Effector memory CD8-positive, alpha-beta T cell (primary cell): ENCODE measurements at places on chromosomes 7 and 10.

DNA sequence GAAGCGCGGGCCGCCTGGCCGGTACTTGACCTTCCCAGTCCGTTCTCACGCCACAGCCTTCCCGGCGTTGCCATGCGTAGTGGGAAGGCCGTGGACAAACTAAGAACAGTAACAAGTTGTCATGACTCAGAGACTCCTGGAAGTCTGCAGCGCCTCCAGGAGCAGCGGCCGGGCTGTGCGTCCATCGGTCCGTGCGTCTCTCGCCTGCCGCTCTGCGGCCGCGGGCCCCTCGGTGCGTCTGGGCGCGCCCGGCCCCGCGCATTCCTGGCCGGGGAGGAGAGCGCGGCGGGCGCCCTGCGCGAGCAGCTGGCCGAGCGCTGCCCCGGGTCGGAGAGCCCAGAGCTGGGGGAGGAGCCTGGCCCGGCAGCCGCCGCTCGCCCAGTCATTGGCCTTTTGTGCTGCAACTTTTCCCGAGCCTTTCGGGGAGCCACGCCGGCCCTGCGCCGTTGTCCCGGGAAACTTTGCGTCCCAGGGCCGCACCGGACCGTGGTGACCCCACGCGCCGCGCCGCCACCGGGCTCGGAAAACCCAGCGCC lies 123.7 kb downstream of the TACC2 start:
- DNase-seq: no peak

- no peak for DNase-seq
Measured at GRCh38 chr7:140610204-140611165, 30.1 kb downstream of the DENND2A start.

GRCh38 chr10:17951868-17952371 lies at the start of gene SLC39A12:
TSS of gene SLC39A12 (plus strand) at chr10:17951918. CDS start at chr10:17953277, 1,359 bp downstream.
- DNase-seq: no peak

DNA sequence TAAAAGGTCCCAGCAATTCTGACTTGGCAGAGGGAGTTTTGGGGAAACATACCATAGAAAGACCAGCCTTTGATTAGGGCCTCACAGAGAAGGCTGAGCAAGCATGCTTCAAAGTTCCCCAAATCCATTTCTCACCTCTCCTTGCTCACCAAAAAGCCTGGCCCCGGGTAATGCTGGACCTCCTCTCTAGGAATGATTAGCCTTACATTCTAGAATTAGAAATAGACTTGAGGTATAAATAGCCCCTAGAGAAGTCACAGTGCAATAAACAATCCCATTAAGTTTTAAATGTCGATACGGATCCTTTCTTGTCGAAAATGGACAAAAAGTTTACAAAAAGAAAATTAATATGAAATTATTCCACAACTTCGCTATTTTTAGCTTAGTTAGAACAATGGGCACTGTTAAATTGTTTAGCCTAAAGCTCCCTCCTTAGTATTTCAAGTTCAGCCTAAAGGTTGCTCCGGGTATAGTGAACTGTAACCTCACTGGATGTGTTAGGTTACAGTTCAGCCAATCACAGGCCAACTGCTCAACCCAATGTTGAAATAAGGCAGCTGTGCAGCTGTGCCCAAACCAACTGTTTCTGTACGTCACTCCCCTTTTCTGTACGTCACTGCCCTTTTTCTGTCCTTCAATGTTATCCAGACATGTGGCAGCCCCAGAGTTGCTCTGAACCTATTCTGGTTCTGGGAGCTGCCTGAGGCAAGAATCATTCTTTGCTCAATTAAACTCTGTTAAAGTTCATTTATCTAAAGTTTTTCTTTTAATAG lies 7.9 kb upstream of the GSDME start:
- DNase-seq: no peak

DNA sequence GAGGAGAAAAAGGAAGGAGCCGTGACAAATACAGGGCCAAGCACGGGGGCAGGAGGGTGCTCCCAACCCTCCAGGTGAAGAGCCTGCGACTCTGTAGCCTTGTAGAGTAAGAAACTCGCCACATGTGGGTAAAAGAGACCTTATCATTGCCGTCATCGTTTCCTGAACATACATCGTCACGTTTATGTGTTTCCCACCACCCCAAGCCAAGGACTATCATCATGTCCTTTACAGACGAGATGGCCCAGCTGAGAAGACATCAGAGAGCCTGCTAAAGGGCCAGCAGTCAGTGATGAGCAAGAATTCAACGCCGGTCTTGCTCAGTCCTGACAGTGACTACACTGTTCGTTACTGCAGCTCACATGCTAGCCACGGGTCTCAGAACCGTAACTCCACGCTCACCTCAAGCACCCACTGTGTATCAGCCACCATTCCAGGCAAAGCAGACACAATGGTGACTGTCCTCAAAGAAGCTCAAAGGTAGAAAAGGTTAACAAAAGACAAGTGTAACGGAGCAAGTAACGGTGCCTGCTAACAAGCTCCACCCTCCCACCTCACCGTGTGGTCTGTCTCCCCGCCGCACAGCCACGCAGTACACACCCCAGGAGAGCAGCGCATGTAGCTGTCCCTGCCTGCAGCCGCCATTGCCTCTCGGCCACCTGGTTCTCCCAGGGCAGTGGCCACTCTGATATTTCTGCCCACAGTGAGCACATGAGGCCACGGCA lies 147.8 kb downstream of the MAD1L1 start:
- no peak for DNase-seq

GRCh38 chr10:19209319-19209718 lies 160.7 kb downstream of the MALRD1 start:
- no peak for DNase-seq

GRCh38 chr7:54879776-54880175 lies 120.8 kb upstream of the SEC61G start:
- DNase-seq: no peak

- no peak for DNase-seq
Measured at GRCh38 chr7:151242159-151243044, 6.1 kb downstream of the SMARCD3 start.

DNA sequence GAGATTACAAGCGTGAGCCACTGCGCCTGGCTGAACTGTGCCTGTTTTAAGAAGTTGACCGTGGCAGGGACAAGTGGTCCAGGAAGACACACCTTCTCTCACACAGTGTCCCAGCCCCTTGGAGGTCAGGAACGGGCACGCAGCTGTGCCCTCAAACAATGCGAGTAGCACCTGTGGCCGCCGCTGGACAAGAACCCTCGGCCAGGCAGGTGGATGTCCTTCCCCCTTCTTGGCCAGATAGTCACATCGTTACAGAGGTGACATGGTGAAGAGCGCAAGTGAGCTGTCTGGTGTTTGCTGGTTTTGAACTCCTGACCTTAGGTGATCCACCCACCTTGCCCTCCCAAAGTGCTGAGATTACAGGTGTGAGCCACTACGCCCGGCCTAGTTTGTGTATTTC lies 8.8 kb downstream of the ZFAND2A start:
- no peak for DNase-seq

DNA sequence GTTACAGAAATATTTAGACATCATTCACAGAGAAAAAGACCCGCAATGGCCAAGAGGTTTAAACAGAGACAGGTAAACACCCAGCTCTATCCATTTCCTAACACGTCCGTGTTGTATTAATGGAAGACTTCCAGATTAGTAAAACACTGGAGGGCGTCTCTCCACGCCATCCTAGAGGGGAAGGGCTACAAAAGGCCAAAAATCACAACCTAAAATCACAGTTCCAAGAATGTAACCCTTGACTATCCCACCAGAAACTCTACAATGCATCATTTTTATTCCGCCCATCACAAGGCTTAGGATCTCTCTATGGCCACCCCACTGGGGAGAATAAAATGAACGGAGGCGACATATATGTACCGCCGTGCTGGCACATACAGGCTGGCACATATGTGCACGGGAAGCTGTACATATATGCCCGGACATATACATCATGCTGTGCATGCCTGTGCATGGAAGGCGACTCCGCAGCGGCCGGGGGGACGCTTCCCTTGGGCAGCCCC lies 734 bp downstream of the PCLO start:
- no peak for DNase-seq

DNA sequence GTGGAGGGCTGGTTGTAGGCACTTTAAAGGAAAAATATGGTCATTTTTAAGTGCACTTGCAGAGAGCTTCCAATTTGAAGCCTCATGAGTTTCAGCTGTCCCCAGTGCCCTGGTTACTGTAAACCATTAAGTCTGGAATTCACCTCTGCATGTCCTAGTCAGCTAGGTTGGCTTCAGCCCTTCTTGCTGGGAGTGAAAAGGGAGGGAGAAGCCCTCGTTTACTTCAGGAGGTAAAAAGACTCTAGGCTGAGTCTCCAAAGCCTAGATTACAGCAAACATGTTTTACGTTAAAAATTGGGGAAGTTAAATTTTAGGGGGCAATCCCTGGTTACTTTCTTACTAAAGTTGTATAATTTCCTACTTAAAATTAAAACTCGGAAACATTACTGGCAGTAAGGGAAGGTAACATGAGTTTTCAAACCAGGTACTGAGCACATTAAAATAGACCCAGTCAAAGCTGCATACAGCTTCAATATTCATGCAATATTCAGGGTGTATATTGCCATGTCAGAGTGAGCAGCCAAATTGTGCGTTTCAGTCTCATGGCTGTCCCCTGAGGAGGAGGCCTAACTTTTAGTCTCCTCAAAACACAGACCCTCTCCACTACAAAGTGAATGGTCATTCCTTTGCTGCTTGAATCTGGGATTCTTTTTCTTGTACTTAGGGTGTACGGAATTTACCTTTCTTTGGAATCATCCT lies 156.7 kb downstream of the PRKG1 start:
- DNase-seq: no peak

DNA sequence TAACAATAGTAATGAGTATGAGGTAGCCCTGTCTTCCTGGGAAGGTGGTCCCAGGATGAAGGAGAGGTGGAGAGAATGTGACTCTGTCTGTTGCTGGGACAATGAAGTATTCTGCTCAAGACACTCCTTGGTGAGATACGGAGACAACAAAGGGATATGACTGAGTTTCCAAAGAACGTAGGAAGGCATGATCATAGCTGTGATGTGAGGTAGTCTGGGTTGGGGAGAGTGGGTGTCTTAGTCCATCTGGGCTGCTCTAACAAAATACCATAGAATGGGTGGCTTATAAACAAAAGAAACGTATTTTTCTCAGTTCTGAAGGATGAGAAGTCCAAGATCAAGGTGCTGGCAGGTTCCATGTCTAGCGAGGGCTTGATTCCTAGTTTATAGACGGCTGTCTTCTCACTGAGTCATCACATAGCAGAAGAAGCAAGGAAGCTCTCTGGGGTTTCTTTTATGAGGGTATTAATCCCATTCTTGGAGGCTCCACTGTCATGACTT lies 84.9 kb upstream of the RHOBTB1 start:
- DNase-seq: no peak

- DNase-seq: no peak
Measured at GRCh38 chr10:106740-107139, 28.5 kb upstream of the ZMYND11 start.

DNA sequence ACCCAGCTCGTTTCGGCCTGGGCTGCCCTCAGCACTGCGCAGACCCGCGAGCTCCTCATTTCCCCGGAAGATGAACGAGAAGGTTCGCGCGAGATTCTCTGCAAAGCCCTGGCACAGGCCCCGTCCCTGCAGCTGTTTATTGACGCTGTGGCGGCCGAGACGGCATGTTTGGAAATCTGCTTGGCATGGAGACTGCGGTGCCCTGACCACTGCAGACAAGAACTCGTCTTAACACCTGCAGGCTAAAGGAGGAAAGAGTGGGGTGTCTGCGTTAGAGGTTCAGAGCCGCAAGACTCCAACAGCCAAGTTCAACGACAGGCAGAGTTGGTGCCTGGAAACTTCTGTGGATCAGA lies 125.6 kb downstream of the DNAJB6 start:
- no peak for DNase-seq

DNA sequence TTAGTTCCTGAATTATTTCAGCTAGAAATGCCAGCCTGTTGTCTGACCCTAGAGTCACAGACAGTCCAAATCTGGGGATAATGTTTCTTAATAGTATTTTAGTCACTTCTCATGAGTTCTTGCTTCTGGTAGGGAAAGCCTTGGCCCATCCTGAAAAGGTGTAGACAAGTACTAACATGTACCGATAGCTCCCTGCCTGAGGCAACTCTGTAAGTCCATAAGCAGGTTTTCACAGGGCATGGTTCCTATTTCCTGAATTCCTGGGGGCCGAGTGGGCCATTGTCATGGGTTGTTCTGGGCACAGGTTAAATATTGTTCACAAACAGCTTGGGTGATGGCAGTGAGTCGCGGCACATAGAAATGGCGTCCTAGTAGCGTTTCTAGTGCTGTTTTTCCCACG lies 3.1 kb upstream of the ZNF117 start:
- DNase-seq: no peak

DNA sequence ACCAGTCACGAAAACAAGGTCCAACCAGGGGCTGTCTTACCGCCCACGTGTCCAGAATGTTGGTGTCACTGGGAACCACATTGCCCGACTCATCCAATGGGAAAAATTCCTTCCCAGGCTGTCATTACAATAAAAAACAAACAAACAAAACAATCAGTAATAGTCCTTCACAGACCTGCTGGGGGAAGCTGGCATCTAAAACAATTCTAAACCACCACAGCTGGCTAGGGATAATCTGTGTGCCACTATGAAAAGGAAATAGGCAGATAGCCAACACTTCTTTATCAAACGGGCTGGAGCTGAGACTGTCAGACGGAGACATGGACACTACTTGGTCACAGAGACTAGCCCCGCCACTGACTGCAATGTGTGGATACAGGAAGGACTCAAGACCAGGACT lies 9.2 kb downstream of the AKR1B1 start:
- DNase-seq: no peak

GRCh38 chr7:152677808-152678670 lies 2.1 kb upstream of the XRCC2 start:
- no peak for DNase-seq

- no peak for DNase-seq
Measured at GRCh38 chr7:78479348-78479747, 680.8 kb downstream of the PHTF2 start.

- DNase-seq: no peak
Measured at GRCh38 chr7:29318853-29319718, 124.5 kb downstream of the CHN2 start.

GRCh38 chr10:10819206-10819856 lies 198.3 kb upstream of the CELF2 start:
- no peak for DNase-seq

DNA sequence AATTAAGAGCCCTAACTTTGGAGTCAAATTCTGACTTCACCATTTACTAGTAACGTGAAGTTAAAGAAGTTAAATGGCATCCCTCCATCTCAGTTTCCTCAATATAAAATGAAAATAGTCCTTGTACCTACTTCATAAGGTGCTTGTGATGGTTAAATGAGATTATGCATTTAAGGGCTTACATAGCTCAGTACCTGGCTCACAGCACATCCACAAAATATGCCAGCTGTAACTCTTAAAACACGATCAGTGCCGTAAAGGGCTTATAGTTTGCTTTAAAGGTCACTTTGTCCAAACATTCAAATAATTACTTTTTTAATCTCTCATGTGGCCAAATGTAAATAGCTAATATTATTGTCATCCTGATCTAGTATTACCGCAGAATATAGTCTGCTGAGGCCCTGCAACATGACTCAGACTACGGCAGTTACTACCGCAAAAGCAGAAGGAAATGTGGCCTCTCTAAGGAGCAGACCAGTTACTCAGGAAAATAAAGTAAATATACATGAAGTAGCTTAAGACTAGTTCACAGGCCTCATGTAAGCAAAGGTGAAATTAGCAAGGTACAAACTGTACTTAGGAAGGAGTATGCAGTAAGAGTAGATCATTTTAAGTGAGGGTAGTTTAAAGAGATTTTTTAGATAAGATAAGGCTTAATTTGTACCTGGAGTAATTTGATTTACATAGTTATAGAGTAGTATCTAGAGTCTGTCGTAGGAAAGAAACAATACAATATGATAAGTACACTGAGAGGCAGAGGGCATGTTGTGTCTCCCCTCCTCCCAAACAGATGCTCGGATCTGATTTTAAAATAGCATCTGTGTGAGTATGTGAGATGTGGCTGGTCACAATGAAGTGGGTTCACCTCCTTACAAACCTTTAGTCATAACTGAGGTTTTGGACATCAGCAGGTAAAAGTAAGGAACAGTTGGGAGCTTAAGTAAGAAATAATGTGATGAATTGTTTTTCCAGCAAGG lies 13.1 kb downstream of the CASP2 start:
- no peak for DNase-seq
